Stimulated activated CD8-positive, alpha-beta memory T cell treated with anti-CD3 and anti-CD28 coated beads, Interleukin-4, amount 100 ng/mL, for 24 hours (primary cell): ENCODE measurements at places on chromosomes 11 and 22.

GRCh38 chr11:34114471-34114870 is 9.0 kb downstream of the NAT10 start:
- DNase-seq: no peak

GRCh38 chr11:122277493-122277892 is 161.5 kb upstream of the BLID start:
- DNase-seq: no peak

DNA sequence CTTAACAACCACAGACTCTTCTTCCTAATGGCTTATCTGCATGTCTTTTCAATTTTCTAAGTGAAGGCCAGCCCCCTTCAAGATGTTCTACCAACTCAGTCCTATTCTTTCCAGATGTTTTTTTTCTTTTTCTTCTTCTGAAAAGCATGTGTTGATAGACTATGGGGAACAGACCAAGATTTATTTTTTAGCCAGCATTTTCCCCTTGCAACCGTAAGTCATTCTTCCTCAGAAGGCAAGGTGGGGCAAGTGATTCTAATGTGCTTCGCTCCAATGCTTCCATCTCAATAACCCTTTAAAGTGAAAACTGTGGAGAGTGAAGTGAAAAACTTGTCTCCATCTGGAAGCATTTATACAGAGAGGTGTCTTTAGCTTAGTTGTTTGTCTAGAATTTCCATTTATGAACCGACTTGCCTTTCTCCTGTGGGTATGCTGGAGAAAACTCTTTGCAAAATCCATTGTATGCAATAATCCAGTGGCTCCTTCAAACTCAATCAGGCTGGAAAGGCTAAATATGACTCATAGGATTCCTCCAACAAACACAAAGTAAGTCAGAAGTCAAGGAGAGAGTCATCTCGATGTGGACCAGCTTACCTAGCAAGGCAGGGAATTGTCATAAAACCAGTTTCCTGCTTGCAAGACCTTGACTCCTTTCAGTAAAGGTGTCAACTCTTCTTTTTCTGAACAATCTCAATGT is 83.7 kb downstream of the MAML2 start:
- DNase-seq: no peak

DNA sequence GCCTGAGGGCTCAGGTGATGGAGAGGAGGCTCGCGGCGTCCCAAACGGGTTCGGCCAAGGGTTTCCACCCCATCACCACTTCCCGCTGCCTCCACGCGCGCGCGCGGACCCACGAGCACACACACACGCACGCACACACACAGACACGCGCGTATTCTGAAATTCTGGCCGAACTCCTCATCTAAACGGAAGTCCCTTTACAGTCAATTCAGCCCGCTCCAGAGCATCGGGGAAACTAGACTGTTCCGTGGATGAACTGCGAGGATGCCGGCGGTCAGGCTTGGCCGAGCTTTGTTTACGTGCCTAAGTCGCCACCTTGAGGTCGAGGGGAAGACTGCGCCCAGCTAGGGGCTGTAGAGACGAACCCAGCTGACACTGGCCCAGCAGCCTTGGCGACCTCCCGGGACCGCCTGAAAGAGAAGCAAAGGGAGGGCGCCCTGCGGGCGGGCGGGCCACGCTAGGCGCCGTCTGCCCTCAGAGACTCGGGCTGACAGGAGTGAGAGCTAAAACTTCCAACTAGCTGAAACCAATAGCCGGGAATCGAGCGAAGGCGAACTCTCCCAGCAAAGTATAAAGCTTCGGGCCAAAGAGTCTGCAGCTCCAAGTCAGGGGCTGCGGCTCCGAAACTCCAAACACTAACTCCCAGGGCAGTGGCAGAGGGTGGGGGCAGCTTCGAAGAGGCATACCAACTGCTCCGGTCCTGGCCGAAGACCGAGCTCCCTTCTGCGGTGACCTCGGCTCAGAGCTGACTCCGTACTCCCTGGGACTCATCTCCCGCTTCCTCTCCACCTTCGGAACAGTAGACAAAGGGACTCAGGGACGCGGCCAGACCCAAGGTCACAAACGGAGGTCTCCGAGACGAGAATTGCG is 124.7 kb upstream of the C11orf58 start:
- peak; percentile 38 for DNase-seq

DNA sequence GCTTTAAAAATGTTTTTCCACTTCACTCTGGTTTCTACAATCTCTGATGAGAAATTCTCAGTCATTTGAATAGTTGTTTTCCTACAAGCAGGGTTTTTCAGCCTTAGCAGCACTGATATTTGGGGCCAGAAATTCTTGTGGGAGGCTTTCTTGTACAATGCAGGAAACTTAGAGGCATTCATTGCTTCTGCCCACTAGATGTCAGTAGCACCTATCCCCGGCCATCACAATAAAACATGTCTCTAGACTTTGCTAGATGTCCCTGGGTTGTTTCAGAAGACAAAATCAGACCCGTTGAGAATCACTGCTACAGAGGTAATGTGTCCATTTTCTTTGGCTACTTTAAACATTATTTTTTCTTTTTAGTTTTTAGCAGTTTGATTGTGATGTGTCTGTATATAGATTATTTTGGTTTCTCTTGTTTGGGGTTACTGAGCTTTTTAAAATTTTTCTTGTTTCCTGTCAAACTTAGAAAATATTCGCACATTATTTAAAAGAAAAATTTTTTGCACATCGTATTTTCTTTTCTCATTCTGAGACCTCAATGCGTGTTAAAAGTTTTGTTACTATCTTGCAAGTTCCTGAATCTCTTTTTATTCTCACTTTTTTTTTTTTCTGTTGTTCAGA is 60.8 kb upstream of the CCDC179 start:
- DNase-seq: no peak

- DNase-seq: no peak
Observed at GRCh38 chr11:34302046-34302921, 55.5 kb downstream of the ABTB2 start.

DNA sequence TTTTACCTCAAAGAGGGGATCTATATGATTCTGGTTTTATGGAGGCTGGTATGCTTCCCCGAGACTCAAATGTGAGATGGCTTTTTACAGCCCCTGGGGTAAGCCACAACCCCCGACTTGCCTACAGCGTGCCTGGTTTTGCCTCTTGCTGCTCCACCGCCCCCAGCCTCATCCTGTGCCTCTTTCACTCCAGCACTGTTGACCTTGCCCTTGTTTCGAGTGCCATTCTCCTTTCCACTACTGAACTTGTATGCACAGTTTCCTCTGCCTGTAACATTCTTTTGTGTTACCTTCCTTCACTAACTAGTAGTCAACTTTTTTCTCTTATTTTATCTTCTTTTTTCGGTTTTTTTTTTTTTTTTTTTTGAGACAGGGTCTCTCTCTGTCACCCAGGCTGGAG is 219.0 kb upstream of the ZBED5 start:
- DNase-seq: no peak

DNA sequence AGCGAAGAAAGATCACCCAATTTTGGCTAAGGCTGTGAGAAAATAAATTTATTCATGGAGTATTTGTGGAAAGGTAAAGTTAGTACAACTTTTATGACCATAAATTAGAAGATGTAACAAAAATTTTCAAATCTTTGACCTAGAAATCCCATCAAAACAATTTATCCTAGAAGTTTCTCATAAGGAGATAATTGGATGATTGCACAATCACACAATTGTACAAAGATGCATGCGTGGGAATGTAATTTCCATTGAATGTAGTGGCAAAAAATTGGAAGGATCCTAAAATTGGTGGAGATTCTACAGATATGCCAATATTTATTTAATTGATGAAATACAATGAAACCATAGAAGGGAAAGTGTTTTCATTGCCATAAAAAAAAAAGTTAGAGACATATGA is 11.6 kb downstream of the SRPRA start:
- DNase-seq: no peak

DNA sequence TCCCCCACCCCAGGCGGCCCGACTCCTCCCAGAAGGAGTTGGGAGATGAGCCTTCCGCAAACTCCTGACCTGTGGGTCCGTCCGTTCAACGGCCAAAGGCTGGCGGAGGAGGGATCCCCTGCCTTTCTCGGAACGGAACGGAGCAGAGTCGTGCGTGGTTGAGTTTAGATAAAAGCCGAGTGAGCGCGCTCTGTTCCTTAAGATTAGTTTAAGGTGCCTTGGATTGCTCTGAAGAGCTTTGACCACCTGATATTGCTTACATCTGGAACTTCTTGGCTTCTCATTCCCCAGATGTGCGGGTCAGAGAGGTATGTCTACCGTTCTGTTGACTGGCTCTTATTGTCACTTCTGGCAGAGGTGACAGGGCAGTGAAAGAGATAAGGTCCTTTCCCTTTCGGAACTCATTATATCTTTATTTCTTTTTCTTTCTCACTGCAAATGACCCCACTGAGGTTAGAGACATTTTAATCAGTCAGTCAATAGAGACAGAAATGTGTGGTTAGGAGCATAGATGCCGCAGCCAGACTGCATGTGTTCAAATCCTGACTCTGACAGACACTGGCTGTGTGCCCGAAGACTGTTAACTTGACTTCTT is at the start of gene TRIM6:
TSS of gene TRIM6 (plus strand) at position 31 of the 595 bp plus-strand sequence. CDS start at position 292, 261 bp downstream.
- no peak for DNase-seq

DNA sequence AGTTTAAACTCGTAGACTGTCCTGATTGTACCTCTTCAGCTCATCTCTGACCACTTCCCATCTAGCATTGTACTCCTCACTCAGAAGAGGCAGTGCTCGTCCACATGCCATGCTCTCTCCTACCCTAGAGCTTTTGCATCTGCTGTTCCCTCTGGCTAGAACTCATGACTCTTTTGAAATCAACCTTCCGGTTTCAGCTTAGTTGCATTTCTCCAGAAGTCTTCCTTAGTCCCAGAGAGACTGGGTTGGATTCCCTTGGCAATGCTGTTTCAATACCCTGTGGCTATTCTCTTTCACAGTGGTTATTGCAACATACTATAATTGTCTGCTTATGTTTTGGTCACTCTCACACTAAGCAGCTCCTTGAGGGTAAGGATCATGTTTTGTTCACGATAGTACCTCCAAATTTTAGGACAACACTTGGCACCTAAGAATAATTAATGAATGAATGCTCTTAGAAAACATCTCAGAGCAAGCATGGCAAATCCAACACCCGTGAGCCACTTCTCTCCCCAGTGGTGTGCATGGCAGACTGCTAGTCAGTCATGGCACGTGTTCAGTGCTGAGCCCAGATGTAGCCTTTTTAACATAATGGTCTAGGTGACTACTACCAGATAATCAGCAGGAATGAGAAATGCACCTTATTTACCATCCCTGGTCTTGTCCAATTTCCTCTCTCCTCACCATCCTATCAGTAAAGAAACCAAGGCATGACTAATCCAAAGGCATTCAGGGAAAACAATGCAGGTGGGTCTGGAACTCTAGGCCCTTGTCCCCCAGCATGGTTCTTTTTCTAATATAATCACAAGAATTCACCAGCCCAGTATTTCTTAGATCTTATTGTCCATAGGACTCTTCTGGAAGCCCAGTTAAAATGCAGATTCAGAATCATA is 14.5 kb downstream of the SEPTIN3 start:
- DNase-seq: no peak

DNA sequence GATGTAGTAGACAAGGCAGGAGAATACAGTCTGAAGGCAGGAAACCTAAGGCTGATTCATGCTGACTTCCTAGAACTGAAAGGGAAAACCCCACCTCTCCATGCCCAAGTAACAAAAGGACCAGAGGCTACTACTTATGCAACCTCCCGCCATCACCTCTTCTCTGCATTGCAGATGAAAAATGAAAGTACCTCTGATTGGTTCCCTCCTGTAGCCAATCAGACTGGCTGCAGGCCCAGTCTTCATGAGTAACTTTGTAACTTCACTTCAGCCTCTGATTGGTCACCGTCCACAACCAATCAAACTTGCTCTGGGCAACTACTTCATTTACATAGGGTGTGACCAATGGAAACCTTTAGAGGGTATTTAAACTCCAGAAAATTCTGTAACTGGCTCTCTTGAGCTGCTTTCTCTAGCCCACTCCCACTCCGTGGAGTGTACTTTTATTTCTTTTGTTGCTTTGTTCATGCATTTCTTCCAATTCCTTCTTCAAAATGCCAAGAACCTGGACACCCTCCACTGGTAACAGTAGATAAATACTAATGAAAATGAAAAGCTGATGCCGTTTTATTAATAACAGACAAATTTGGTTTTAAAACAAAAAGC is 5.2 kb upstream of the MAP6 start:
- no peak for DNase-seq

DNA sequence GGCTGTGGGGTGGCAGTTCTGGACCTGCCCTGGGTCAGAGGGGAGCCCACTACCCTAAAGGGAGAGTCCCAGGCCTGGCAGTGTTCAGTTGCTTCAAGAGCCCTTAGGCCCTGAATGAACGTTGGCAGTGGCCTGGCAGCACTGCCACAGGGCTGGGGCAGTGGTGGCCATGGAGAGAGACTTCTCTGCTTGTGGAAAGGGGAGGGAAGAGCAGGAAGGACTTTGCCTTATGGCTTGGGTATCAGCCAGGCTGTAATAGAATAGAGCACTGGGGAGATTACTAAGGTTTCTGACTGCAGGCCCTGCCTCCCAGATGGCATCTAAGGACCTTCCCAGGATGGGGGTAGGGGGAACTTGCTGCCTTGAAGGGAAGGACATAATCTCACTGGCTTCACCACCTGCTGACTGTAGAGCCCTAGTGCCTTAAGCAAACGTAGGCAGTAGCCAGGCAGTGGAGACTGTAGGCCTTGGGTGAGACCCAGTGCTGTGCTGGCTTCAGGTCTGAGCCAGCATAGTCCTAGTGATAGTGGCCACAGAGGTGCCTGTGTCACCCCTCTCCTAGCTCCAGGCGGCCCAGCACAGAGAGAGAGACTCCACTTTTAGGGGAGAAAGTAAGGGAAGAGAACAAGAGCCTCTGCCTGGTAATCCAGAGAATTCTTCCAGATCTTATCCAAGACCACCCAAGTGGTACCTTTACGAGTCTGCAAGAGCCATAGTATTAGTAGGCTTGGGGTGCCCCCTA is 27.6 kb downstream of the PLA2G6 start:
- no peak for DNase-seq

- DNase-seq: no peak
Observed at GRCh38 chr22:41888627-41889200, 26.2 kb downstream of the SHISA8 start.

- no peak for DNase-seq
Observed at GRCh38 chr11:128614026-128614425, 26.7 kb upstream of the ETS1 start.

- DNase-seq: no peak
Observed at GRCh38 chr22:31561970-31562369, 65.6 kb downstream of the SFI1 start.

- no peak for DNase-seq
Observed at GRCh38 chr11:134464981-134465730, 53.1 kb upstream of the B3GAT1 start.

DNA sequence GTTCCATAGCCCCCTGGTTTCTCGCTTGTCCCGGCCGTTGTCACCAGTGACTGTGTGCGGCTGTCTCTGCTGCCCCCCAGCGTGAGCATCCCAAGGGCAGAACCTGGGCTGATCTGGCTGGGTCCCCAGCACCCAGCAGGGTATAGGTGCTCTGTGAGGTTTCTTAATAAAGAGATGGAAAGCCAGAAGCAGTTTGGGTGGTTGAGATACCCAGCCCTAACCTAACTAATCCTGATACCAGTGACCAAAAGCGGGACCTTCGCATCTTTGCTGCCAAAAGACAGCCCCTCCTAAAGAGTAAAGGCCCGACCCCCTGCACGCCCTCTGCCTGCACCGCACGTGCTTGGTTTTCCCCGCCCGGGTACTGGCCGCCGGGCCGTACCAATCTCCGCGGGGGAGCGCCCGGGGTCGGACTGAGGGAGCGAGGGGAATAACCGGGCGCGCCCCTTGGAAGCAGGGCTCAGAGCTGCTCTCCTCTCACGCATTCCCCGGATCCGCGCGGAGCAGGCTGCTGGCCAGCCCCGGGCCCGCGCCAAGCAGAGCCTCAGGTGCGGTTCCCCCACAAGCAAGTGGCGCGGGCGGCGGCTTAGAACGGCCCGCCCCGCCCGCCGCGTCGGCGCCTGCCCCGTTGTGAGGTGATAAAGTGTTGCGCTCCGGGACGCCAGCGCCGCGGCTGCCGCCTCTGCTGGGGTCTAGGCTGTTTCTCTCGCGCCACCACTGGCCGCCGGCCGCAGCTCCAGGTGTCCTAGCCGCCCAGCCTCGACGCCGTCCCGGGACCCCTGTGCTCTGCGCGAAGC is at the start of gene DGAT2:
TSS of gene DGAT2 (plus strand) at position 667 of the 797 bp plus-strand sequence. CDS start 214 bp downstream, outside the sequence.
- peak; percentile 63 for DNase-seq
